ENCODE measurements at places on chromosomes 2 and 18.

GRCh38 chr2:232681527-232681926 is 15.6 kb upstream of the GIGYF2 start:
- DNase-seq: no peak

- DNase-seq: no peak
Observed at GRCh38 chr2:126761981-126762878, 106.3 kb downstream of the GYPC start.

- no peak for DNase-seq
Observed at GRCh38 chr2:118315606-118316005, 227.3 kb downstream of the INSIG2 start.

DNA sequence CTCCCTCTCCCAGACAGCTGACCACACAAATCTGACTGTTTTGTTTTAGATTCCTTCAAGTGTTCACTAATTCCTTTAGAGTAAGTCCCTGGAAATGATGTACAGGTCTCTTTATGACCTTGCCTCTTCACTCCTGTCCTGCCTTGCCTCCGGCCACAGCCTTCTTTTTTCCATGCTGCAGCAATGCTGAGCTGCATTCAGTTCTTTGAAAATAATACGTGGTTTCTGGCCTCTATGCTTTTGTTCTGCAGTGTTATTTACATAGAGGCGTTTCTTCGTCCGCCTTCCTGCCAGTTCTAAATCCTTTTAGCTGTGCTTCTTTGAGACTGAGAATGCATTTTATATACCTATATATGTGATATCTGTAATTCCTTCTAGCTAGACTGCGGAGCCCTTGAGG is 87.2 kb downstream of the PPP1R1C start:
- DNase-seq: no peak

GRCh38 chr2:158750458-158751125 is 44.5 kb upstream of the DAPL1 start:
- DNase-seq: no peak

- no peak for DNase-seq
Observed at GRCh38 chr2:169131587-169132512, 62.5 kb downstream of the DHRS9 start.

- DNase-seq: no peak
Observed at GRCh38 chr2:74554820-74555531, 456 bp downstream of the DOK1 start.

DNA sequence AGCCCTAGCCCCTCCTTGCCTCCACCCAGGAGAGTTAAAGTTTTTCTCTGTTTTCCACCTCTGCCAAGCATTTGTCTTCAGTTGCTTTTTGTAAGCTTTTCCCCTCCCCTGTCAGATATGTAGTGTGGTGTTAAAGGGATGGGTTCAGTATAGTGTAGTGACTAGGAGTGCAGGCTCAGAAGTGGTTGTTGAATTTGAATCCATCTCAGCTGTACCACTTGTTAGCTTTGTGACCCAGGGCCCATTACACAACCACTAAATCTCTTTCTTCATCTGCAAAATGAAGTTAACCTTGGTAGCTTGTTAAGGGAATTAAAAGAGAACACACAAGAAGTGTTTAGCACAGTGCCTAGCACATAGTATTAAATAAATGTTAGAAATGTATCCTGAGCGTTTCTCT is 56.9 kb downstream of the MAP3K20 start:
- no peak for DNase-seq

DNA sequence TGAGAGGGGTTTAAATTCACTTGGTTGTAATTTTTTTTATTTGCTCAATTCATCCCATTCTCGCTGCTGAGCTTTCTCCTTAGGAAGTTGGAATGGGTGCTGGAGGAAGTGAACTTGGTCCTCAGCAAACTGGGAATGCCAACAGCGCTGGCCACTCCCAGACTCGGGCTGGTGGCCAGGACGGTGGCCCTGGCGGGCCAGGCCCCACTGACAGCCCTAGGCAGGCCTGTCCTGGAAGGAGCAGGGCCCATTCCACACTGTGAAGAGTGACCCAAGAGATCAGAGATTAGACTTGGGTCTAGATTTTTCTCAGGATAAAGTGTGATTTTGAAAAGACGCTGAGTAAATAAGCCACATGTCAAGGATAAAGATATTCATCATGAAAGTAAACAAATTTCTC is 132.7 kb downstream of the HDAC4 start:
- no peak for DNase-seq

GRCh38 chr18:4134700-4135099 is 320.4 kb downstream of the DLGAP1 start:
- no peak for DNase-seq

DNA sequence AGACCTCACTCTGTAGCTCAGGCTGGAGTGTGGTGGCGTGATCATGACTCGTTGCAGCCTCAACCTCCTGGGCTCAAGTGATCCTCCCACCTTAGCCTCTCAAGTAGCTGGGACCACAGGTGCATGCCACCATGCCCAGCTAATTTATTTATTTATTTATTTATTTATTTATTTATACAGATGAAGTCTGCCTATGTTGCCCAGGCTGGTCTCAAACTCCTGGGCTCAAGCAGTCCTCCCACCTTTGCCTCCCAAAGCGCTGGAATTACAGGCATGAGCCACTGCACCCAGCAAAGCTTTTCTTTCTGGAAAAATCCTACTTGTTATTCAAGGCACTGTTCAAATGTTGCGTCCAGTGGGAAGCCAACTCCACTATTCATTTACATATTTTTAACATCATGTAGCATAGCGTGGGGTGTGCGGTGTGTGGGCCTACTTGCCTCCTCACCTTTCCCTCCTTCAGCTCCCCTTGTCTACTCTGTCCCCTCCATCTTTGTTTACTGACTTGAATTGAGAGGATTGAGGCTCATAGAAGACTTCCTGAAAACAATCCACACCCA is 6.8 kb upstream of the RHOB start:
- no peak for DNase-seq

- no peak for DNase-seq
Observed at GRCh38 chr2:96423291-96423690, 81.9 kb downstream of the NEURL3 start.

- no peak for DNase-seq
Observed at GRCh38 chr2:232264081-232264480, 114.5 kb upstream of the ALPP start.

DNA sequence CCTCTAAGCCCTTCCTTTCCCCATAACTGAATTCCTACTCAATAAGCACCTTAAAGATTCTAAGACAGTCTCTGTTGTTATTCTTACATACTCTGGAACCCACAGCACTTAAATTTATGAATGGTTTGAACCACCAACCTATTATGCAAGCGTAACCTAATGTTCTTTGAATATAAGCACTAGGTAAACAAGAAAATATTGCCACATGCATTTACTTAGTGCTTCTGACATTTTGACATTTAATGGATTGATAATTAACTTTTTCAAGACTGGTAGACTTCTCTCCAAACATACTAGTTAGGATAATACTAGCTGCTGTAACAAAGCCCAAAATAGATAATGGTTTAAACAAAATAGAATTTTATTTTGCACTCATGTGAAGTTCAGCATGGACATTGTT is 164.8 kb downstream of the ARHGAP15 start:
- no peak for DNase-seq

DNA sequence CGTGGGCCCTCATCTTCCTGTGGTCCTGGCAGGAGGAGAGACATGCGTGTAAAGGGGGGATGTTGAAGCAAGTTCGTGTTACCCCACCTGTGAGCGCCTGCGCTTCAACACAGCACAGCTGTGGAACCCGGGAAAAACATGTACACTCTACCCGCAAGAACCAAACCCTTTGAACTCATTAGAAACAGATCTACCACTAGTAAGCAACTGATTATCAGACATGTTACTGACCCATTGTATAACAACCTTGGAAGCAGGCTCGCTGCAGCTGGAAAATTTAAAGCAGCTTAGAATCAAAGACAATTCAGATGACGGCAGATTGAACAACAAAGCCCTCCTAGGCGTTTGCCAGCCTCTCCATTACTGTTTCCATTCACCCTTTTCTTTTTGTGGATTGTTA is 771.7 kb upstream of the SALL3 start:
- DNase-seq: no peak

DNA sequence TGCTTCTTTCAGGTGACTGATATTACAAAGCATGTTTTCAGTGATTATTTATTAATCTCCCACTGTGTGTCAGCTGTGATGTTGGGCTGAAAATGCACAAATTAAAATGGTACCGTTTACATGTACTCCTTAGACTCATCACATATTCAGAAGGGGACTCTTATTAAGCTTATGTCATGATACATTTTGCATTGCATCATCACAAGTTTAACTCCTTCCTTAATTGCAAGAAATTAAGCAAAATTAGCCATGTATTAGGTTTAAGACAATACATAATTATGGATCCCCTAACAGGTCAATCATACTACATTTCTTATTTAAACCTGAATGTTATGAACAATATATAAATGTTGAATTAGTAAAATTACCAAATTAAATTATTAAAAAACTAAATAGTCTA is 899.1 kb downstream of the TMEM182 start:
- DNase-seq: no peak

DNA sequence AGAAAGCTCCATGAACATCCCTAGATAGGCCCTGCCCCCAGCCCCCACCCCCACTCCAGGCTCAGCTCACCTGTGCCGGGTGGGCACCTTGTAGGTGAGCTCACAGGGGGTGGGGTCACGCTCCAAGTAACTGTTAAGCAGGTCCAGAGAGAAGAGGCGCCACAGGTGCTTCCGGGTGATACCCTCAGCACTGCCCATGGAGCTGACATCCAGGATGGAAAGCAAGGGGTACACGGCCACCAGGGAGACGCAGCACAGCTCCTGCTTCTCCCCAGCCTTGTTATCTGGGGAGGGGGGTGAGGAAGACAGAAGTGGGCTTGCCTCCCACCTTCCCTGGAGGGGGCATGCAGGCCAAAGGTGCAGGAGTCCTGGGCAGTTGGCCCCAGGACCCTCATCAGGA is 21.9 kb downstream of the CFAP65 start:
- no peak for DNase-seq

DNA sequence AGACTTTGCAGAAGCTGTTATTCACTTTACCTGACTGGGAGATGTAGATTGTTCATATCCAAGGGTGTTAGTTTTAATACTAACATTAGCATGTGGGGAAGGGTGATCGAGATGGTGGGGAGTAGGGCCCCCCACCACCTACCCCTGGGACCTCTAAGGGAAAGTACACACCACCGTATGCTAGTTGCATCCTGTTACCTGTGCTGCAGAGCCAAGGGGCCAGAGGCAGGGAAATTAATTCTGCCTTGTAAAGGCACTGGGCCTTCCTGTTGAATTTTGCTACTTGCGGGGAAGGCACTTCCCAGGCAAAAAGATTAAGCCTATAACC is 9.0 kb downstream of the STEAP3 start:
- DNase-seq: no peak

- DNase-seq: no peak
Observed at GRCh38 chr18:77262643-77263465, 13.2 kb downstream of the GALR1 start.

DNA sequence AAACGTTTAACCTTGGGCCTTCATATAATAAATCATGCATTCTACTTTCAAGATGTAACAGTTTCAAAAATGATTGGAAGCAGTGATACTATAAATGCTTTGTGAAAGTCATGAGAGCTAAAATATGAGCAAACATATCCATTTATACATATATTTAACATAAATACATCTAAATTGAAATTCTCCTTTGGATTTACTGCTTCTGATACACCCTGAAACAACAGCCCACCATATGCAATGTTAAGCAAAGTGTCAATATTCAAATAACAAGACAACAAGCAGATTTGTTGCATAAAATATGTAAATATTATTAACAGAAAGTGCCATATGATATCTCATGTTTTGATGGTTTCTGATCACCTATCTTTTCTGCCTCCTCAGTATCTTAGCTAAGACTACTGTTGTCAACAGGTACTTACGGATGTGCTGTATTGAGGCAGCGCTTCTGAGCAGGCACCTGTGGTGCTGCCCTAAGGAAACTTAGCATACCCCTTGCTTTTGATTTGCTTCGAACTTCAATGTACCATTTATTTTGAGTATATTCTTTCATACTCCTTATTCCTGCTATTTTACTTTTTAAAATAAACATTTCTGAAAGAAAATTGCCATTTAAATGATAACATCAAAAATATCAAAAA is 6.1 kb downstream of the FIGN start:
- DNase-seq: no peak

DNA sequence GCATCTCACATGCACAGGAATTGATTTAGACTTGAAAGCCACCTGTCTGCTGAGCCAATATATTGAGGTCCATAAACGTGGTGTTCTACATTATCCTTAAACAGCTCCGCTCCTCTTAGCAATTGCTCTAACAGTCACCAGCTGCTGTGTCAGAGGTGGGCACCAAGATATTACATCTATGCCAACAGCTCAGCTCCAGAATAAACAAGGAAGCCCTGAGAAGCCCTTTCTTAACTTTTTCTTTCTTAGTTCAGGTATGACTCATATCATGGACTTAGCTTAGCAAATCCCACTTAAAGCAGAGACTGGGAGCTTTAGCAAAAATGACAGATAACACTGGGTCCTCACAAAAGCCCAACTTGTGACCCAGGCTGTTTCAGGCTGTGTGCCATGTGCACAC is 436.6 kb downstream of the IRS1 start:
- DNase-seq: no peak

DNA sequence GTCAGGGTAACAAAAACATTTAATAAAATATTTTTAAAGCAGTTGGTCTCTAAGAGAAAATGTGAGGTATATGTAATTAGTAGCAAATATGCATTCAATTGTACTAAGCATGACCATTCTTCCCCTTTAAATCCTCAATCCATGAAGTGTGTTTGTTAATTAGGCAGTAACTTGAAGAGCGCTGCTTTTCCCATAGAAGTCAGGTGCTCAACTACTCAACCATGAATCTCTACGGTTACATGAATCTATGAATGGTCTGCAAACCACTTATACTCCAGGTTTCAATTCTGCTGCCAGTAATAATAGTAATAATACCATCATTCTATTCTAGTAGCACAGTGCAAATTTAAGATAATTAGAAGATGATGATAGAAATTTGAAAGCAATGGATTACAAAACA is 55.8 kb downstream of the SLC8A1 start:
- DNase-seq: no peak

DNA sequence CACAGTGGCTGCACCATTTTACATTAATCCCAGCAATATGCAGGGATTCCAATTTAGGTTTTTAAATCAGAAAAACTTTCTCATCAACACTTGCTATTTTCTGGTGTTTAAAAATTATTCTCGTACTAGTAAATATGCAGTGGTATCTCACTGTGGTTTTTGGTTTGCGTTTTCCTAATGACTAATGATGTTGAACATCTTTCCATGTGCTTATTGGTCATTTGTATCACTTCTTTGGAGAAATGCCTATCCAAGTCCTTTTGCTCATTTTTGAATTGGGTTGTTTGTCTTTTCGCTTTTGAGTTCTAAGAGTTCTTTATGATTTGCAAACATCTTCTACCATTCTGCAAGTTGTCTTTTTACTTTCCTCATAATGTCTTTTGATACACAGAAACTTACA is 62.1 kb upstream of the TCF7L1 start:
- DNase-seq: no peak

DNA sequence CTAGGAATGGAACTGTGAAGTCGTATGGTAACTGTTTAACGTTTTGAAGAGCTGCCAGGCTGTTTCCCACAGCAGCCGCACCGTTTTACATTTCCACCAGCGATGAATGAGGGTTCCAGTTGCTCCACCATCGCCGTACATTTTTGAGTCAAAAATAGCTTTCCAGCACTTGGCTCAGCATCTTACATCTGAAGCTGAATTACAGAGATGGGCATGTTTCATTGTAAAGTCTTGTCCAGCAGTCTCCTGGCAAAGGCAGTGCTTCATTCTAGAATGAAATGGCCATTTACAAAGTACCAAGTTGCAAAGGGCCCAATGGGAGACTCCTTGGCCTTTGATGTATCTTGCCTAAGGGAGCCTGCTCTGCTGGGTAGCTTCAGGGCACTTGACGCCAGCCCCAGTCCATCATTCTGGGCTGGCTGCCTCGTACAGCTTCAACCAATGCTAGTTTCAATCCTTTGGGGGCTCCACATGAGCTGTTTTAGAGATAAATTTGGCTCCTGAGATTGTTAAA is 45.1 kb downstream of the ATIC start:
- DNase-seq: no peak

Measured in type B pancreatic cell (in vitro differentiated cells).